ENCODE measurements at places on chromosomes 5 and 9.

GRCh38 chr9:131394464-131395156, 724 bp downstream of the PRRC2B start:
- peak; percentile 61 for DNase-seq

DNA sequence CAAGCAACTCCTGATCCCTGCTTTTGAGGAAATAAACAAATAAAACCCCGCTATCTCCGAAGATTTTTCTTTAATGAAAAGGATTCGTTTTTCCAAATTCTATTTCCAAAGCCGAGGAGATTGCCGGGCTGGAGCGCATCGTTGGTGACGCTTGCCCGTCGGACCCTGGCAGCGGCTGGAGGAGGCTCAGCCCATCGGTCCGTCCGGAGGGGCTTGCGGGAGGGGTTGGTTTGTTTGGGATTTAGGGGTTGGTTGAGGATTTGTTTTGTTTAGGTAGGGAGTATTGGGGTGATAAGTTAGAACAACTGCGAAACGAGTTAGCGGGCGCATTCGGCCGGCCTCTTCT, 20.8 kb downstream of the URM1 start:
- no peak for DNase-seq

GRCh38 chr9:33350310-33350709, 52.1 kb downstream of the AQP7 start:
- no peak for DNase-seq

DNA sequence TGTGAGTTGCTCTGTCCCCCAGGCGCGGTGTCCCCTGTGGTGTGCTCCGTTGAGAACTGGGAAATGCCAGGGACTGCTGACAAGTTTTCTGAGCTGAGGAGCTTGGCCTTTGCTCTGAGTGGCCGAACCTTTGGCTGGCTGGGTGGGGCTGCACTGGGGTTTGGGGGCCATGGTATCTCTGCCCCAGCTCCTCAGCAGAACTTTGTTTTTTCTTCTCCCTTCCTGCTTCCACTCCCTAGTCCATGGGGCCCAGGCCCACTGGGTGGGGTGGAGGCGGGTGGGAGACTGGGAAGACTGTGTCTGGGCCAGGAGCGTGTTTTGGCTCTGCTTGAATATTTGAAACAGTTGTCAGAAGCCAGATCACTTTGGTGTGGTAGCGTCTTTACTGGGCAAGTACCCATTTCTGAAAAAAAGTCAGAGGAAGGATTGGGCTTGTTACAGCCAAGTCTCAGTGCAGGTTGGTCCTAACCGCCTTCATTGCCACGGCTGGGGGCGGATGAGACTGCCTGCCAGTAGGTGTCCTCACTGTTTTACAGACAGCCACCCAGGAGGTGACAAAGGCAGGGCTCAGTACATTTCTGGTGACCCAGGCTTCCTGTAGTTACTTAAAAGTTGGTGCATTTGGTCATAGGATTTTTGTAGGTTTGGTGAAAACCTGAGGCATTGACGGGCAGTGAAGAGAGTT, 92.7 kb downstream of the DAB2IP start:
- DNase-seq: peak; percentile 72

DNA sequence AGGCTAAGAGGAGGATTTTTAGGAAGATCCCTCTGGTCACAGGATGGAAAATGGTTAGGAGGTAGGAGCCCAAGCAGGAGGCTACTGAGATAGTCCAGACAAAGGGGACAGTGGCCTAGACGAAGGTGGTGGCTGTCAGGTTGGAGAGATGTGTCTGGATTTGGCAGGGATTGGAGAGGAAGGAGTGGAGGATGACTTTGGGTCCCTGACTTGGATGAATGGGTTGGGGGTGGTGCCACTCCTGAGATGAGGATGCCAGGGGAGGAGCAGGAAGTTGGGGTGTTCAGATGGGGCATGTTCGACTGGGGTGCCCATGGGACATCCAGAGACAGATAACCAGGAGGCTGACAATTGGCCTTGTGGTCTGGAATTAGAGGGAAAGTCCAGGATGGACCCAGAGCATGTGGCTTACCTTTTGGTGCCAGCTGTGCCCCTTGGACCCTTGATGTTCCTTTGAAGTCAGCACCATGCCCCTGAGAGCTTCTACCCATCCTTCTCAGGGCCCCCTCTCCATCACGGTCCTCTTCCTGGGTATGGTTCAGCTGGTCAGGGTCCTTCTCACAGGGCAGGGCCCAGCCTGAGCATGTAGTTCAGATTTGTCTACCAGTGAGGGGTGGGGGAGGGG, 15.1 kb upstream of the IGFBPL1 start:
- no peak for DNase-seq

All from BE2C (cell line).